ENCODE measurements at places on chromosomes 6 and 20.

DNA sequence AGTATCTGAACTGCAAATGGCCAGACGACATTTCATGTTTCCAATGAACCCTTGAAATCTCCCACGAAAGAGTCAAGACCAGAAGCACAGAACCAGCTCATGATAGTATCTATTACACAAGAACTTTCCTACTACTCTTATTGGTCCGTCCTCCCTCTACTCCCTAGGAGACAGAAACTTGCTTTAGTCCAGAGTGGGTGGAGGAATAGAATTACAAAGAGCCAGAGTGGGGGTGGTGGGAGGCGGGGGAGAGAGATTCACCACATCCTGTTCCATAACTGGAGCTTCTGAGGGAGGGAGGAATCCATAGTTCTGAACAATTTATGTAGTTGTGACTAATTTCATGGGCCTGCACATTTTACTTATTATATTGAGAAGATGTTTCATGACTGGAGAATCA is 18.5 kb upstream of the WFDC10A start:
- DNase-seq = no peak

DNA sequence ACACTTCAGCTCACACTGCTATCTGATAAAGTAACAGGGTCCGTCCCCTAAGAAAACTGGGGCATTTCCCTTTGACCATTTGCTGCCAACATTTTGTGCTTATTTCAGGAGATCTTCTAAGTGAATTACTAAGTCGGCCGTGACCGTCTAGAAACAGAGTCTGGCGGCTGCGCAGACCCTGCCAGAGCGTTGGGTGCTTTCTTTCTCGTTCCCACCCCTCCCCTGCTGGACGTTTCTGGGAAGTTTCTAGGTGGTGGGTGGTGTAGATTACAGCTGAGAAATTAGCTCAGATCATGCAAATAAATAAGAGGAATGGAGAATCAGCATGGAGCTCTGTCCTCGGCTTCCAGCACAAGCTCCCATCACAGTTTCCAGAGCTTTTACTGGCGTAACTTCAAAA is 128.1 kb downstream of the MYLK4 start:
- DNase-seq = no peak

DNA sequence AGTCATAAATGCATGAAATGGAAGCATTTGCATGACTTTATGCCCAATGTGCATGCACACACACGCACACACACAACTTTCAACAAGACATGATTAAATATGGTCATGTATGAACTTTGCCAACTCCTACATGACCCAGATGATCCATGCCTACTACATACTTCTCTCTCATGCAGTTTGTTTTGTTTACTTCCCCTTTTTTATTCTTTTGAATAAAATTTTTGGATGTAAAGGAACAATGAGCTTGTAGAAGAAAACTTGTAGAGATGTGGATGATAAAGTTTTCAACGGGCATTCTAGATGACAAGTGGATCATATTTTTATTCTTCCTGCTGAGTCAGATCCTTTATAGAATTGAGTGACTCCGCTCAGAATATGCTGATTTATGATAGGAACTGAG is 50.8 kb upstream of the AIG1 start:
- no peak for DNase-seq

DNA sequence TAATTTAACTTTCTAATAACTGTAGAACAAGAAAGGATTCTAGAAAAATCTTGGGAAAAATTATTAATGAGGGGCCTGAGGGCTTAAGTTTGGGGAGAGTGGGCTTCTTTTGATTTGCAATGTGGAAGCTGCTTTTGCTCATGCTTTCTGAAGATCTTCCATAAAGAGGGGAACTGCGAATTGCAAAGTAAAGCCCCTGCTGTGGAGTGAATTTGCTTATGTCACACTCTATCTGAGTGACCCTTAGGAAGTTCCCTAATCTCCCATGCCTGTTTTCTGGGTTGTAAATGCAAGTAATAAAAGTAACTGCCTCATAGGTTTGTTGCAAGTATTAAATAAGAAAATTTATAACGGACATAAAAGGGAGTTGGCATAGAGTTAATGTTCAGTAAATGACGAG is 301.2 kb downstream of the PLCB1 start:
- DNase-seq = no peak

GRCh38 chr6:35519313-35520015 is 6.8 kb upstream of the TULP1 start:
- DNase-seq = no peak

- no peak for DNase-seq
These were observed 96.8 kb upstream of the ATXN1 start for GRCh38 chr6:16857969-16858592.

DNA sequence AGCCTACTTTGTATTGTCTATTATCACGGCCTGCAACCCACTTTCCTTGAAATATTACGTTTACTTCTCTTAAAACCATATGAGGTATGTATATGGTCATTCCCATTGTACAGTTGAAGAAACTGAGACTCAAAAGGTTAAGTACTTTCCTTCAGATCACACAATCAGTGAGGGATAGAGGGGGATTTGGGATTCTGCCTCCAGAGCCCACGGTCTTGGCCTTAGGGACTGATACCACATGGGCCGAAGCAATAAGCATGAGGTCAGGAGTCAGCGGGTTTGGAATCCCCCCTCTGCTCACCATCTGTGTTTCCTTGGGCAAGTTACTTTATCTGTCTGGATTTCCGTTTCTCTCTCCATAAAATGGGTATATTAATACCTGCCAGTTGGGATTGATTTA is 19.4 kb upstream of the EPB41L1 start:
- no peak for DNase-seq

DNA sequence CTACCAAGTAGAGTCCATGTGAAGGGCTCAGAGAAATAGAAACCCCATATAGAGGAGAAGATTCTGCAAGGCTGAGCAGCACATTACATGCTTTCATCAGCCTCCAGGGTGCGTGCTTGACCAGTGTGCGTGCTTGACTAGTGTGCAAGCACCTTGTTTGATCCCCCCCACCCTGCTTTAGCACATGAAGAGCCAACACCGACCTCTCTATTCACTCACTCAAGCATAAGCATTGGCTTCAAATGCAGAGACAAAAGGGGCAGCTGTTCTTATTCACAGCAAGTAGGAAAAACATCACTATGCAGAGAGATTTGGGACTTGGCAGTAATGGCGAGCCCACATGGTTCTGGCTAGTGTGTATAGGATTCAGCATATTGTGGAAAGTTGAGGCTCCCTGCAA is 278.7 kb upstream of the RNF217 start:
- no peak for DNase-seq

DNA sequence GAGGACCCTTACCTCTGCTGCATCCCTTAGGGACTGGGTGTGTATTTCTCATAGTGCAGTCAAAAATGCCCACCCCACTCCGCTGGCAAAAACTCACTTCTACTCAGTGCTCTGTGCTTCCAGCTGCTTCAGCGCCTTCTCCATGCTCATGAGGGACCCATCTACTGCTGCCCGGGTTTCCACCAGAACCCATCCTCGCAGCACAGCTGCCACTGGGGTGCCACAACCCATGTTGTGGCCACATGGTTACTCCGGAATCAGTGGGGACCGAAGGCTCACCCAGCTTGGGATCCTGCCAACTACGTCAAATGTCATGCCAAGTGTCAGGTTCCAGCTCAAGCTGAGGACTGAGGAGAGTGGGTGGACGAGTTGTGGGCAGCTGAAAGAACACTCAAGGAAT is 774.2 kb upstream of the EYS start:
- DNase-seq = no peak

- DNase-seq = no peak
These were observed 78.0 kb upstream of the AGPAT4 start for GRCh38 chr6:161351858-161352257.

- DNase-seq = no peak
These were observed 29.5 kb upstream of the SPDEF start for GRCh38 chr6:34585512-34586061.

All from GDM1 (cell line).